ENCODE measurements at places on chromosomes 6 and 20.

DNA sequence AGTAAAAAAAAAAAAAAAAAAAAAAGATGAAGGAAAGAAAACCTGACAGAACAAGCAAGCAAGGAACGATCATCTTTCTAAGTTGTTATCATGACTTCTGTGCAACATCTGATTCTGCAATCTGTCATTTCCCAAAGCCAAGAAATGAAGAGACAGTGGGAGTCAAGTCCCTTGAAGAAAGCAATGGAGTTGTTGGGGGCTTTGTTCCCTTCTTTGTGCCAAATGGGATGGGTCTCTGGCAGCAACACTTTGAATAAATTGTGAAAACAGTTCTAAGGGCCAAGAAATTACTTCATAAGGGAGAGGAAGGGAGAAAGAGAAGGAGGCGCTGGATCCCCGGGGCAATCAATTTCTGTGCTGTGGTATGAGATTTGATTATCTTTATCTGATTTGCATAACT is 33.3 kb upstream of the RSPO3 start:
- no peak for DNase-seq

GRCh38 chr6:56374841-56375369 is 127.5 kb upstream of the COL21A1 start:
- DNase-seq: no peak

GRCh38 chr6:55511122-55511800 is 67.7 kb downstream of the HMGCLL1 start:
- DNase-seq: no peak

DNA sequence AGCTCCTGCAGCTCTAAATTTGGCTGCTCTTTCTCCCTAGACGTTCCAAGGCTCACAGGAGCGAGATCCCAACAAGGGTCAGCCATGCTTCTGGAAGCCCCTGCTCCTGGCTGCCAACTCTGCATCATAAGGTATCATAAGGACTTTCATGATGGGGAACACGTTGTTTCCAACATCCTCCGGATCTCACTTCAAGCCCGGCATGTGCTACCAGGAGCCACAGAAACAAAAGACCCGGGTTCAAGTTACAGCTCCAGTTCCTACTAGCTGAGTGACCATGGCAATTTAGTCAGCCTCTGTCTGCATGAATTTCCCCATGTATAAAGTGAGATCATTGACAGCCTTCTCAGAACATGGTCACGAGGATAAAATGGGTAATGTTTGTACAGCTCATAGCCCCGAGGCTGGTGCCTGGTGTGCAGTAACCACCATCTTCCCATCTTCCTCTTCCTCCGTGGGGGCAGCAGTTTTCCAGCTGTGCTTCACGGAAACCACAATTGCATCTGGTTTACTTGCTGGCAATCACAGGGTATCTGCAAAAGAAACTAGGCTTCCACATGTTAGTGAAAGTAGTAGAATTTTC is 209.0 kb upstream of the ECI2 start:
- DNase-seq: no peak

- no peak for DNase-seq
Measured at GRCh38 chr6:117951783-117952182, 44.7 kb downstream of the SLC35F1 start.

DNA sequence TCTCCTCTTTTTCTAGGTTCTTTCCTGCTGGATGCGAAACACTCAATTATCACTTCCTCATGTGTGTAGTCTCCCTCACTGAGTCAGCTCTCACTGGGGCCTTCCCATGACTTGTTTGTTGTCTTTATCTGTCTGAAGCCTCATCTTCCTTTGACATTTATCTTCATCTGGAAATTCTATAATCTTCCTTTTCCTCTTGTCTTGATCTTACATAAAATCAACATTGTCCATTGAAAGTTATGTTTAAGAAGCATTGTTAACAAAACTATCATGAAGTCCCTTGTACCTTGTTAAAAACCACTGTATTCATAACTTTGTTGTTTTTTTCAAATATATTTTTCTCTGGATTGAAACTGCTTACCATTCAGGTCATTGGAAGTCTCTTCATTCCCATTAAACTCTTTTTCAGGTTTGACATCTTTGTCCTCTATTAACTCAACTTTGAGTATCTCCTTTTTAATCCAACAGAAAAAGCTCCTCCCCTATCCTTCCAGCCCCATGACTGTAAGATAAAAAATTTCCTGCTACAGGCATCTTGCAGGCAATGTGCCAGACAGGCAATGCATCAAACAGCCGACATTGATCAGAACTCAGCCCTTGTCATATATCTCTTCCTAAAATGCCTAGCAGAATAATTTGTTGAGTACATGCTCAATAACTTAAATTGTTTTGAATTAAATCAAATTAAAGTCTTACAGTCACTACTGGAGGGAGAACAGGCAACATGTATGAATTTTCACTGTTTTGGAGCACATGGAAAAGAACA is 34.8 kb downstream of the MYLIP start:
- DNase-seq: peak; percentile 74

Measured in NCI-H226 (cell line).